Vagina (tissue), 2 donors: ENCODE measurements at places on chromosomes 6 and 20. TPM values are rescaled to one million over a fixed set of nuclear protein-coding genes. Genes with fewer than 3 reads are reported as not detected.

Gene JPH2
- total RNA-seq = 13.8 TPM

Gene RCAN2
- 20.9 TPM for total RNA-seq

Gene OOEP
- total RNA-seq = not detected

Gene ELMO2
- 73.9 TPM for total RNA-seq

Gene BEND6
- 1.5 TPM for total RNA-seq

Gene C4B
- 23.1 TPM for total RNA-seq

Gene PRDM1
- 27.0 TPM for total RNA-seq

Gene OR2H1
- not detected for total RNA-seq

Gene GRM1
- not detected for total RNA-seq

Gene ID1
- 1,190 TPM for total RNA-seq

Gene NINL
- 11.5 TPM for total RNA-seq

Gene KPNA5
- total RNA-seq = 7.9 TPM

Gene ANKRD66
- total RNA-seq = not detected

Gene PRKN
- total RNA-seq = 4.9 TPM

Gene TMEM200A
- 3.9 TPM for total RNA-seq

Gene CEP85L
- 11.8 TPM for total RNA-seq

Gene MOCS1
- 14.7 TPM for total RNA-seq

Gene VGLL2
- not detected for total RNA-seq

Gene OCSTAMP
- not detected for total RNA-seq

Gene APOBEC2
- not detected for total RNA-seq

Gene ITPA
- total RNA-seq = 52.5 TPM

Gene ADGB
- total RNA-seq = not detected

Gene FRK
- total RNA-seq = 3.9 TPM

Gene ADGRF4
- total RNA-seq = 10.1 TPM

Gene TGIF2
- total RNA-seq = 9.3 TPM

Gene PLA2G7
- total RNA-seq = not detected

Gene RBBP8NL
- total RNA-seq = 1.7 TPM

Gene ULBP3
- total RNA-seq = 1.7 TPM

Gene TGM6
- total RNA-seq = not detected

Gene MUC22
- total RNA-seq = 2.9 TPM

Gene PARD6B
- 4.7 TPM for total RNA-seq

Gene OLIG3
- total RNA-seq = not detected

Gene TBXT
- not detected for total RNA-seq

Gene PCIF1
- 36.6 TPM for total RNA-seq

Gene MLN
- total RNA-seq = not detected

Gene DNPH1
- total RNA-seq = 61.9 TPM

Gene RFX6
- not detected for total RNA-seq

Gene POM121L2
- total RNA-seq = not detected

Gene PKHD1
- 0.49 TPM for total RNA-seq

Gene IL17F
- total RNA-seq = not detected
